ENCODE measurements at places on chromosomes 3 and 15.
A peak's percentile ranks its signal among the peaks of the same experiment; 100 is the strongest.

- DNase-seq: no peak
Measured at GRCh38 chr15:74062236-74062635, 20.1 kb downstream of the GOLGA6A start.

GRCh38 chr3:196976941-196977340 is 8.3 kb upstream of the PIGZ start:
- no peak for DNase-seq

DNA sequence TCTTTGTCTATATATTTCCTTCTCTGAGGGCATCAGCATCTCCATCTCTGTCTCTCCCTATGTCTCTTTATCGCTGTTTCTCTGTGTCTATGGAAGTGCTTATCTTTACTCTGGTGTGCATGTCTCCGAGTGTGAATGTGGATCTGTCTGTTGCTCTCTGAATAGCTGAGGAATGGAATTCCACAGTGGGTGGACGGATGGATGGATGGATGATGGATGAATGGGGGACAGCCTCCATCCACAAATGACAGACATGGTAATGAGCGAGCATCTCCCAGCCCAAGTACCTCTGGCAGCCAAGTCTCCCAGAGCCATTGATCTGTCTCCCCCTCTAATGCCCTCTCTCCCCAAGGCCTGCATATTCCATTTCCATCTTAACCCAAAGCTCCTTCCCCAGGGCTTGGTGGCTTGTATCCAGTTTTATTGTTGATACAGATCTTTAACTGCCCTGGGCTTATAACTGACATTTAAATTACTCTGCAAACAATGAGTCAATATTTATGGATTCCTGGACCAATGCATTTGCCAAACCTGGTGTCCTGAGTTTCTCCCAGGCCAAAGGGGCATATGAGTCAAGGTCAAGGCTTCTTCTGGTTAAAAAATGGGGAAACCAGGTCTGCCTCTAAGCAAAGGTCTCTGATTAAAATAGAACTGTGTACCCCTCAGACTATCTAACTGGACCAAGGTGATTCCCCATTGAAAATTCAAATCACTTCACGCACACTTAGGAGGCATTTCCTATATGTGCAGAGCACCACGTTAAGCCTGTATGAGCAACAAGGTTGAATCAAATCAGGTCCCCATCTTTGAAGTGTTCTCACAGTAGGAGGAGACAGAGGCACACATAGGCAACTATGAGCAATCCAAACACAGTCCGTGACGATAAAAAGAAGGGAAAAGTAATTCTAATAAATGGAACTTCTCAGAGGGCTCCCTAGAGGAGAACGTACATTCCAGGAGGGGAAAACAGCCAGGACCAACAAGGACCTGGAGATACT is 109.9 kb downstream of the TLE3 start:
- DNase-seq: peak; percentile 6

GRCh38 chr3:52310861-52311575 is 5.1 kb upstream of the DNAH1 start:
- DNase-seq: no peak

DNA sequence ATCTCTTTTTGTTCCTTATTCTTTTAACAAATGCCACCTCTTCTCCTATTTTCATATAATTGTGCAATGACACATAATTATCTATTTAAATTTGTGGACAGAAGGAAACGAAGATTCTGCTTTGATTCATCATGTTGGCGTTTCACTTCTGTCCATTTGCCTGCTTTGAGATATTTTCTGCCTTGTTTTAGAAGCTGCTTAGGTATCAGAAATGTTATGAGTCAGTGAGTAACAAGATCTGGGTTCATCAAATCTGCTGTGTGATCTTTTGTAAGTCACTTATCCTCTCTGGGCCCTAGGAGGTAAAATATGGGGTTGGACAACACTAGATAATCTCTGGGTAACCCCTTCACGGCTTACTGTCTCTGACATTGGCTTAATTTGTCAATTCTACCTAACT is 7.3 kb upstream of the MINDY4B start:
- no peak for DNase-seq

GRCh38 chr3:179852142-179852905 is 184.4 kb downstream of the PEX5L start:
- DNase-seq: peak; percentile 47

- DNase-seq: no peak
Measured at GRCh38 chr3:108406661-108407206, 103.7 kb downstream of the MYH15 start.

DNA sequence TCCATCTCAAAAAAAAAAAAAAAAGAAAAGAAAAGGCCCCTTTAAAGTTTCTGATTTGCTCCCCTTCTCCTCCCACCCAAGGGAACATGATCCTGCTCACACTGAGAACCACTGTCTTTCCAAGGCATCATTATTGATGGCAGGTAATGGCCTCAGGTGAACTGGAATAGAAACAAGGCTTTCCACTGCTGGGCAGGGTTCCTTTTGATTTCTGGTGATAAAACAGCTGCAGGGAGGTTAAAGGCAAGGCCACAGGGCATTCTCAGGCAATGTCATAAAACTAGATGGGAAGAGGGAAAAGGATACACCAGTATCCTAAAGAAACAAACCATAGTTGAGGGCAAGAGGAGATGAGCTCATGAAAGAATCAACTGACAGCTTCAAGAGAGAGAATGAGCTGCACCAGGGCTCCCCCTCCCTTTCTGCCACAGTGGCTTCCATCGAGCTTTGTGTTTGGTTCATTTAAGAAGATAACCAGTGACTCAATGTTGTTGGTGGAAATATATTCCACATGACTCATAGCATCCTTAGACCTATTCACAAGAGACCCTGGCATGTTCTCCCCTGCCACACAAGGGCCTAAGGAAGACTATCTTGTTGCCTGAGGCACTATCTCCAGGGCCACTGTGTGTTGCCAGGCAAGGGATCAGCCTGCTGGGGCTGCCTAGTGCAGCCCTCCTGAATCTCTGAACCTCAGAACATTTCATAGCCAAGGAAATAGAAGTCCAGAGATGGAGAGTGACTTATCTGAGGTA is 86.4 kb downstream of the WDR76 start:
- no peak for DNase-seq

DNA sequence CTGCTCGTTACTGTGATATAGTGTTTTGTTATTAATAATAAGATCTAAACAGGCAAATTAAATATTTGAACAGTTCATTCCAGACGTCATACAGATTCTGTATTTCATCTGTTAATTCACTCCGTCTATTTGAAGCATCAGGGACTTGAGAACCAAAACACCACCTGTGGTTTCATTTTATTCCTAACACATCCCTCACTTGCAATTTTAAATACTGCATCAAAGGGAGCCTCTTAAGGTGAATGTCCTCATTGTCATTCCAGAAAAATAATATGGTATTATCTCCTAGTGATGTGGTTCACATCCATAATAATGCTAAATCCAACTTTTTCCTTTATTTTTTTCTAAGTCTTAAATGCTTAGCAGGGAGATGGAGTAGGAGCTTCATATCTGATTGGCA is 1390.9 kb upstream of the CADM2 start:
- peak; percentile 1 for DNase-seq

DNA sequence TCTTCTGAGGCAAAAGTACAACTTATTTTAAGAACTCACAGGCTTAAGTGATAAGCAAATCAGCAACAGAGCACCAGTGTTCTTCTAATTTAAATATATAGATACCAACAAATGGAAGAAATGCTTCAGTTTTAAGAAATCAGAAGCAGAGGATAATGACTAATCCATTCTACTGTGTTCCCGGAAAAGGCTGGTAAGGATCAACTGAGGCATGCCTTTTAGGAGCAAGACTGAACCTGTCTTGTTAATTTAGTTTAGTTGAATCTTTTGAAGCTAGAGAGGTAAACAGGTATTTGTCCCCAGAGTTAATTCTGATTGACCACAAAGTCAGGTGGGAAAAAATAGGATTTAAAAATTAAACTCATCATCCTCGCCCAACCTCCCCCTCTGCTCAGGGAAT is 51.8 kb downstream of the TAMM41 start:
- DNase-seq: no peak

DNA sequence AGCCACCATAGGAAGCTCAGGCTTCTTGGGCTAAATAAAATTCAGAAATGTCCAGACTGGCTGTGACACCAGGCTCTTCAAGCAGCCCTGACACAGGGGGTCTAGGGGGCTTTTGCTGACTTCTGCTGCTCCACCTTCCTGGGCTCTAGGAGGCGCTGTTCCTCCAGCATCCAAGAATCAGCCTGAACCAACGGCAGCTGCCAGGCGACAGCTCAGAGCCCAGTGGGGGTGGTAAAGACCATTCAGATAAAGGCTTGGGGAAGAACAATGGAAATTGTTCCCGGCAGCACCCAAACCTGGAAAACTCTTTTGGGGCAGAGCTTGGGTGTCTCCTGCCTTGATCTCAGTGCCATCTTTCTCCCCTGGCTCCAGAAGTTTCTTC is 21.6 kb upstream of the PSTPIP1 start:
- DNase-seq: peak; percentile 91

- DNase-seq: no peak
Measured at GRCh38 chr15:44775953-44776352, 39.6 kb downstream of the TRIM69 start.

DNA sequence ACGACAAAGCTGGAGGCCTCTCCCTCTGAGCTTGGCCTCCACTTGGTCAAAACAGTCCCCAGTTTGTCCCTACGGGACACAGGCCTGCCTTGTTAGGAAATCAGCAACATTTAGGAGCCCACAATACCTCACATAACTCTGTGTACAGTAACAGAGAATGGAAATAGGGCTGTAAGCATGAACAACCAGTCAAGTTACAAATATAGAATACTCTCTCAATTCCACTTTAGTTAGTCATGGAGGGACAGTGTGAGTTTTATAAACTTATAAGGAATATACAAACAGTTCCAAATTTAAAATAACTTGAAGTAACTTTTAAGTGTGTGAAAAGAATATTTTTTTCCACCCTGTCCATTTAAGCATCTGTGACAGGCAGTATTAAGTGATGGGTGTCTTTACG is 129.4 kb downstream of the PGPEP1L start:
- no peak for DNase-seq

DNA sequence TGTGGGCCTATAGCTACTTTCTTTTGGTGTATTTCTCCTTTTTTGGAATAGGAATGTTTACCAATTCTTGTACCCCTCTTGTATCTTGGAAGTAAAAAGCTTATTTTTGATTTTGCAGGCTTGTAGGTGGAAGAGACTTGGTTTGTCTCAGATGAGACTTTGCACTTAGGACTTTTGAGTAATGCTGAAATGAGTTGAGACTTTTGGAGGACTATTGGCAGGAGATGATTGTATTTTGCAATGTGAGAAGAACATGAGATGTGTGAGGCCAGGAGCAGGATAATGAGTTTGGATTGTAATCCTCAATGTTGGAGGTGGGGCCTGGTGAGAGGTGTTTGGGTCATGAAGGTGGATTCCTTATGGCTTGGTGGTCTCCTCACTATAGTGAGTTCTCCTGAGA is 106.3 kb downstream of the KBTBD8 start:
- no peak for DNase-seq

DNA sequence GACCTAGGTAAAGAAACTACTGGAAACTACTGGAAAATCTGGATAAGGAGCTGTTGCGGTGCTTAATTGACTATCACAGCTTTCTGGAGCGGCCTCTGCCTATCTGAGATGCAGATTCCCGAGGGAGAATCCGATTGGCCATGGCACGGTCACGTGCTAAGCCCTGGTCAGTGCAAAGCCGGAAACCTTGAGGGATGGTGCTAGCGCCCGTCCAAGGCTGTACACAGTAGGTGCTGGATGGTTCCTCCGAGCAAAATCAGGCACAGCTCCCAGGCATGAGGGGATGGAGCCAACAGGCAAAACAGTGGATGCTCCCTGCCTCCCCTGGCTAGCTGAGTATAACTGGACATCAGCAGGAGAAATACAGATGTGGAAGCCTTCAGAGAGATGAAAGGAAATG is 238.7 kb upstream of the HES1 start:
- DNase-seq: no peak

DNA sequence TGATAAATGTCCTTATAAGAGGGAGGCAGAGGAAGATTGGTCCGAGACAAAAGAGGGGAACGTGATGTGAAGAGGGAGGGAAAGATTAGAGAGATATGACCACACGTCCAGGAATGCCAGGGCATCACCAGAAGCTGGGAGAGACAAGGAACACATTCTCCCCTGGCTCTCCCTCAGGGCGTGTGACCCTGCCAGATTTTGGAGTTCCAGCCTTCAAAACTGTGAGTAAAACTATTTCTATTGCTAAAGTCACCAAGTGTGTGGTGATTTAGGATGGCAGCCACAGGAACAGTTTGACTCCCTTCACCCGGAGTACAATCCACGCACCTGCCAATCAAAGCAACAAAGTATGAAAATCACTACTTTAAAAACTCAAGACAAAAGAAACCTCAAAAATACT is 32.1 kb upstream of the TJP1 start:
- DNase-seq: no peak

DNA sequence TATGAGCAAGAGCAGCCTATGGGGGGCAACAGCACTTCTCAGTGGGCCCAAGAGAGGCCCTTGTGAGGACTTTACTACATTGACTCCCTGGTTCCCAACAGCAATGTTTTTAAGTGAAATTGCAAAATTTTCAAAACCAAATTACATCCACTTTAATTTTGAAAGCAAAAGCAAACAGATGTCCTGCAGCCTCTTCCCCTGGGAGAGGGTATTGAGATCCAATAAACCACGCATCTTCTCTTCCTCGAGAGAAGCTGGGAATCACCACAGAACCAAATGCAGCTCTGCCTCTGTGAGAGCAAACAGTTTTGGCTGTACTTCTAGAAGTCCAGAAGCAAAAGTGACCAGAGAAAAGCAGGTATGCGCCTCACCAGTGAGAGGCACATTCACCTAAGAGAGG is 25.2 kb downstream of the NMNAT3 start:
- no peak for DNase-seq

GRCh38 chr3:27097182-27097581 is 272.0 kb downstream of the NEK10 start:
- DNase-seq: no peak

GRCh38 chr15:72521682-72522081 is 47.6 kb downstream of the ARIH1 start:
- DNase-seq: no peak

All from H7 (cell line).